ENCODE measurements at places on chromosomes 7 and 10. TPM values are rescaled to one million over a fixed set of nuclear protein-coding genes. Genes with fewer than 3 reads are reported as not detected.

The ZCWPW1 gene
- total RNA-seq, result 4.7 TPM

GRCh38 chr7:4629287-4629895, 52.7 kb upstream of the FOXK1 start:
- no peak for DNase-seq

The ZNF804B gene
- total RNA-seq, result not detected

The AKR1D1 gene
- not detected for total RNA-seq

DNA sequence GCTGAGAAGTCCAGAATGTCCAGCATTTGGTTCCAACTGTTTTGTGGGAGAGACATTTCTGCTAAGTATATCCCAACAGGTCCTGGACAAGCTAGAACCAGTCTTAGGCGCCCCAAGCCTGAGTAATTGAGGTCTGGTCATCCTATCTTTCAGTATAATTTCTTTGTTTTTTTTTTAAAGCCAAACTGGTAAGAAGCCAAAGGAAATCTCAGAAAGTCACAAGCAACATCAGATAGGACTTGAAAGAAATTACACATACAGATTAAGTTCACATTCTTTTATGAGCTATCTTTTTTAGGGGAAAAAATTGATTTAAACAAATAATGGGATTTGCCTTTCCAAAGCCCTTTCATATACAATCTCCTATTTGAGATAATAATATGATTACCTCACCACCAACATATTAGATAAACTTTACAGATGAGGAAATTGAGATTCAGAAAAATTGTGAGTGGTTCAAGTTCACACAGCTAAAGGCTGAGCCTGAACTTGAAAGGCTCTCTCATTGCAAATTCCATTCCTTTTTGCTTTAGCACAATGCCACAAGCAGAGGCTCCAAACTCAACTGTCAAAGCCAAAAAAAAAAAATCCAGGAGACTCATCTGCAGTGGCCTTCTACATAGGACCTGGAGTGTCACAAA, 15.0 kb downstream of the PDLIM1 start:
- no peak for DNase-seq

GRCh38 chr7:63042730-63043511, 955.7 kb upstream of the ZNF722 start:
- no peak for DNase-seq

GRCh38 chr10:71772832-71773220, 494 bp downstream of the VSIR start:
- no peak for DNase-seq

- no peak for DNase-seq
These were observed 283.5 kb downstream of the ABCA13 start for GRCh38 chr7:48454750-48455192.

- no peak for DNase-seq
These were observed 5.7 kb upstream of the AP5Z1 start for GRCh38 chr7:4769761-4770160.

DNA sequence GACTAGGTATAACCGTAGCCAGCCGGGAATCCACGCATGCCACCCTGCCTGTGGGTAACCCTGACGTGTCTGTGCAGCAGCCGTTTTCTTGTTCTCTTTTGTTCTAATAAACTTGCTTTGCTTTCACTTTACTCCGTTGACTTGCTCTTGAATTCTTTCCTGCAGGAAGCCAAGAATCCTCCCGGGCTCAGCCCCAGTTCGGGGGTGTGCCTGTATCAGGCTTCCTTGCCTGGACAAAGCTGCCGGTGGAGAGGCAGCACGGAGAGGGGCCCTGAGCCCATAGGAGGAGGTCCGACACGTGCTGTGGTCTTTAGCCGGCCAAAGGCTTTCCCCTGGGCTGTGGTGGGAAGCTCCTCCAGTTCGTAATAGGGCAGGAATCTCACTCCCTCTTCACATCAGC, 256.5 kb upstream of the PPP2R2D start:
- DNase-seq, result peak; percentile 46

DNA sequence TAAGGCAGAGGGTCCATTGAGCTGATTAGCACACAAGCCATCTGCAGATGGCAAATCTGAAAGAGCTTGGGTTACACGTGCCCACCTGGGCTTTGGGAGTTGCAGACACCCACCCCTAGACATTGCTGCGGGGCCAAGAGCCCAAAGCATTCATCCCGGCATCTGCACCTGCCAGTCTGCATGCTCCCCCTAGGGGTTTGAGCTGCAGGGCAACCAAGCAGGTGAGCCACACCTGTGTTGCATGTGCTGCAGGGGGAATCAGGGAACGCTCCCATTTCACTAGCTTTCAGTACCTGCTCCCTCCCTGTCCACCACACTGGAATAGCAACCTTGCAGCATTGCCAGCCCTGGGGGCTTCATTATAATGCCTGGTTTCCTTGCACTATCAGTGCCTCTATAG, 21.1 kb downstream of the C7orf33 start:
- DNase-seq, result no peak

DNA sequence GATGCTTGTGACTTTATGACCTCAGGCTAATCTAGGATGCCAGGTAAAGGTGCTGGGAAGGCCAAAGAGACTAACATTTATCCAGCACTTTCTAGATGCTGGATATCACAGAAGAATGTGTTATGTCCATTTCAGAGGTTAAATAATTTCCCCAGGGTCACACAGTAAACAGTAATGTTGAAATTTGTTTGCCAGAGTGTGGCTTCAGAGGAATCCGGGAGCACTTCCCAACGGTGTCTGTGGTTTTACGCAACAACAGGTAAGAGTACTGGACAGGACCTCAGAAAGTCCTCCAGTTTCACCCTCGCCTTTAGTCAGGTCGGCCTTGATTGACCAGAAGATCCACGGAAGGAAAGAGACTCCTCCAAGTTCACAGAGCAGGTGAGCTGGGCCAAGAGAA, 1.7 kb downstream of the SHTN1 start:
- DNase-seq, result no peak

The PNLIP gene
- total RNA-seq, result 1.4 TPM

GRCh38 chr10:102633287-102633686, 11.0 kb upstream of the TRIM8 start:
- DNase-seq, result peak; percentile 23

- DNase-seq, result no peak
These were observed 23.1 kb downstream of the PRF1 start for GRCh38 chr10:70579234-70580002.

- DNase-seq, result no peak
These were observed 7.3 kb downstream of the DMTF1 start for GRCh38 chr7:87159538-87159937.

GRCh38 chr7:121761399-121761798, 111.6 kb upstream of the PTPRZ1 start:
- DNase-seq, result no peak

The WDFY4 gene
- 4.3 TPM for total RNA-seq
